ENCODE measurements at places on chromosomes 7 and 10.

DNA sequence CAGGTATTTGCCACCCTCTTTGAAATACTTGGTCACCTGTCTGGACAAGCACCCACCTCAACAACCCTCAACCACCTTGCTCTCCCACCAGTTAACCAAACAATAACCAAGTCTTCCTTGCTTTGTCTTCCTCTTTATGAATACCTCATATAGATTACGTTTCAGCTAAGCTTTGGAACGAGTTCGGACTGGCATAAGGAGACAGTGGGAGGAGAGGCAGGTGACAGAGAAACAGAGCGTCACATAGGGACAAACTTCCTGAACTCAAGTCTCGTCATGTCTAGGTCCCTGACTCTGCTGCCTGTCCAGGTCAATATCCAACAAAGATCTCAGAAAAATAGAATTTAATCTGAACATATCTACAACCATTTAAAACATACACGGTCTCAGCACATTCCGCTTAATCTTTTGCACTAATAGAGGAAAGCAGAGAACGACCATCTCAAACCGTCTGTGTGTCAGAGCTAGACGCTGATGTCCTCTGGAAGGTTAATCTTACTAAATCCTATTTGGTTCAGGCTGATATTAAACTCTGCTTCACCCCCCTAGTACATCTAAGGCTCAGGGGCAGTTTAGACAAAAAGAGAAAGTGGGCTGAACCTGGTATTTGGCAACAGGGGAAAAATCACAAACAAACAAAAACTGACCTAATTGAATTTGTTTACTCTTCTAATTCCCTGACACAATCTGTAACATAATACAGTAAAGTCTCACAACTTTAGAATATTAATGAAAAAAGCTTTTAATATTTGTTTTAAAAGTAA, 26.4 kb upstream of the SVOPL start:
- DNase-seq: no peak

- no peak for DNase-seq
These were observed 78.1 kb upstream of the STRIP2 start for GRCh38 chr7:129356176-129356575.

DNA sequence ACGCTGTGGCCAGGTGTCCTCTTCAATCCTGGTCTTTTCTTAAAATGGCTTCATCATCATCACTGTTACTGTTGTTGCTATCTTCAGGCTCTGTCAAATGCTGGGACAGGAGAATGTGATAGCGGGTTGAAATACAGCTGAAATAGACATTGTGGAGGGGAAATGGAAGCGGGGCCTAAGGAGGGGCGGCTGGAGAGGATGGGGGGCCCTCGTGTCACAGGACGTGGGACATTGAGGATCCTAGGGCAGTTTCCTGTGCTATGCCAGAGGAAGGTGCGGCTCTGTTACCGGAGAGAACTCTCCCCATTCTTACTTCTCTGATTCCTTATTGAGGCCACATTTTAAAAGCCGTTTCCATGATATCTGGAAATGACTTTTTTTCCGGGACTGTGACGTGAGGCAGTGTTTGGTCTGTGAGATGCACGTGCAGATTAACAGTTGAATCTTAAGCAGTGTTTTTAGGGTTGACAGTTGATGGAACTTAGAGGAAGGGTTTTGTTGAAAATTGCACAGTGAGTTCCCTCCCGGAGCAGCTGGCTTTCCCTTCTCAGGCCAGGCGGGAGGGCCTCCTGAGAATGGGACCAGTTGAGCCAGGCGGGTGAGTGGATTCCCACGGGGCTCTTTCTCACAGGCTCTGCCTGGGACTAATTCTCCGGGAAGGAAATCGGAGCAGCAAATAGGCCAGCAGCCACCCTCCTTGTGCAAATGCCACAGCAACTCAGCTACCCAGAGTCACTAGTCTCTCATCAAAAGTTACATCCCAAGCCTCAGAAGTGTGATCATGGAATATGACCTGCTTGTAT, 125.2 kb downstream of the TACC2 start:
- no peak for DNase-seq

DNA sequence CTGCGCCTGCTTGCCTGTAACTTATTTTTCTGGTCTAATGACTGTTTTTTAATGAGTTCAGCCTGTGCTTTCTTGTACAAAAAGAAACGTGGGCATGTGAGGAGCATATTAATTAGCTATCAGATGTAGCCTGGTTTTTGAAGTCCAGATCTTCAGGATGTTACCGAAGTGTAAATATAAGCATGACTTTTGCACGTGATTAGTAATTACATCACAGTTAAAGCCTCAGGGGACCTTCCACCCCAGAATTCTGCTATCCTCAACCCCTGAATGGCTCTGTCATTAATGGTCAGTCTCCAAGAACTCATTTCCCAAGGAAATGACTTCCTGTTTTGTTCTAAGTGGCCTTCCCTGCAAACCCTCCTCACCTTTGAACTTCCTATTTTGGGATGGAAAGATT, 2.1 kb upstream of the PRXL2A start:
- no peak for DNase-seq

DNA sequence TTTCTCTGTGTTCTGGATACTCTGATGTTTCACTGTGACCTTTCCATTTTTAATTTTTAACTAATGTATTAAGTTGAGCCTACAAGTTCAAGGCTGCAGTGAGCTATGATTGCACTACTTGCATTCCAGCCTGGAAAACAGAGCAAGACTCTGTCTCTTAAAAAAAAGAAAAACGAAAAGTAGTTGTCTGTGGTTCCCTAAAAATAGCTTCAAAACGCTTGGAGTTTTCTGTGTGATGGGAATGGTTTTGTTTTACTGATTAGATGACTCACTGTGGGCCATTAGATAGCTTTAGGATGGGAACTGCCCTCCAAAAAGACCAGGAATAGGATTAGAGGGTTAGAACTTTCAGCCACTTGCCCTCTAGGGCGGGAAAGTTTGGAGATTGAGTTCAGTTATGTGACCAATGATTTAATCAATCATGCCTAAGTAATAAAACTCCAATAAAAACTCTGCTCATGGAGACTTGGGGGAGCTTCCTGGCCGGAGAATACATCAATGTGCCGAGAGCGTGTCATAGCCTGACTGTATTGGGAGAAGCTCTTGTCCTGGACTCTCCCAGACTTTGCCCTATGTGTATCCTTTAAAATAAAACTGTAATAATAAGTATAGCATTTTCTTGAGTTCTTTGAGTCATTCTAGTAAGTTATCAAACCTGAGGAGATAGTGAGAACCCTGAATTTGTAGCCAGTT, 147.1 kb downstream of the LYZL1 start:
- peak; percentile 47 for DNase-seq

GRCh38 chr10:2137549-2138174, 400.3 kb upstream of the ADARB2 start:
- DNase-seq: no peak

GRCh38 chr10:75013522-75013921, 97.9 kb upstream of the SAMD8 start:
- no peak for DNase-seq

DNA sequence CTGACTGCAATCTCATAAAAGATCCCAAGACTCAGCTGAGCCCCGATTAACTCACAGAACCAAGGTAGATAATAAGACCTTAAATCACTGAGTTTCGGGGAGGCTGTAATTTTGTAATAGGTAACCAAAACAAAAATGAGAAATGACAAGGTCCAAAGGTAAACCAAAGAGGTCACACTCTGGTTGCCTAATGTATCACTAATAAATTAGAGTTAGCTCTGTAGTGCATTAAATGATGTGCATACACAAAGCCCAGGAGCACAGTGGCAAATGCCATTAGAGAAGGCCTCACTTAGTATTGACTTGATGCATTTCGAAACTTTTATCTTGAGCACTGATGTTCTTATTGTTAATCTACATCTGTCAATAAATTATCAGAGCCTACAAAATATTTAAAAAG, 237.7 kb upstream of the CCDC6 start:
- DNase-seq: no peak

DNA sequence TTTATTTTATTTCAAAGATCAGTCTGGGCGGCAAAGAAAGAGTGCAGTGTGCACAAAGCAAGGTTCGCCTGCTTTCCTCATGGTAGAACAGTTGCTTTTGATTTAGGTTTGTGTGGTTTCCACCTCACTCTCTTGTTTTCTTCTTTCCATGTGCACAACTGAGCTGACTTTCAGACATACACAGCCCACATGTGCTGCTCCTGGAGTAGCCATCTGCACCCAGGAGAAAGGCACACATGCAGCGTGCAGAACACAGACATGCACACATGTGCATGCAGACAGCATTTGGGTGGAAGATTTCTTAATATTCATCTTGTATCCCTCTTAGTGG, 302.1 kb downstream of the FZD1 start:
- DNase-seq: no peak

GRCh38 chr10:16867556-16867955, 50.3 kb upstream of the RSU1 start:
- DNase-seq: peak; percentile 73

GRCh38 chr7:18637516-18637915, 142.0 kb downstream of the HDAC9 start:
- DNase-seq: no peak

DNA sequence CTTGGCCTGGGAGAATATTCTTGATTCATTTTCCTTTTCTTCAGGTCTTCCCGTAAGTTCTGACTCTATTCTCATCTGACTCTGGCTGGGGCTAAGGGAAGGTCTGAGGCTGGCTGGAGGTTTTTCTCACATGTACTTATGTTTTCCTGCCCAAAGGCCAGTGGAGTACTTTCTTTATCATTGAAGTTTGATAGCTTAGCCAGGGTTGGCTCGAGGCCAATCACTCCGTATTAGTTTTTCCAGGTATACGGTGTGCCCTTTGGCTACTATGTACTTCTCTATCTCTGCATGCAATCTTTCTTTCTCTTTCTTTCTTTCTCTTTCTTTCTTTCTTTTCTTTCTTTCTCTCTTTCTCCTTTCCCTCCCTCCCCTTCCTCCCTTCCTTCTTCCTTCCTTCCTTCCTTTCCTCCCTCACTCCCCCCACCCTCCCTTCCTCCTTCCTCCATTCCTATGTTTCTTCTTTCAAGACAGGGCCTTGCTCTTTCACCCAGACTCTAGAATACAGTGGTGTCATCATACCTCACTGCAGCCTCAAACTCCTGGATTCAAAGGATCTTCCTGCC, 26.8 kb upstream of the VKORC1L1 start:
- DNase-seq: no peak

DNA sequence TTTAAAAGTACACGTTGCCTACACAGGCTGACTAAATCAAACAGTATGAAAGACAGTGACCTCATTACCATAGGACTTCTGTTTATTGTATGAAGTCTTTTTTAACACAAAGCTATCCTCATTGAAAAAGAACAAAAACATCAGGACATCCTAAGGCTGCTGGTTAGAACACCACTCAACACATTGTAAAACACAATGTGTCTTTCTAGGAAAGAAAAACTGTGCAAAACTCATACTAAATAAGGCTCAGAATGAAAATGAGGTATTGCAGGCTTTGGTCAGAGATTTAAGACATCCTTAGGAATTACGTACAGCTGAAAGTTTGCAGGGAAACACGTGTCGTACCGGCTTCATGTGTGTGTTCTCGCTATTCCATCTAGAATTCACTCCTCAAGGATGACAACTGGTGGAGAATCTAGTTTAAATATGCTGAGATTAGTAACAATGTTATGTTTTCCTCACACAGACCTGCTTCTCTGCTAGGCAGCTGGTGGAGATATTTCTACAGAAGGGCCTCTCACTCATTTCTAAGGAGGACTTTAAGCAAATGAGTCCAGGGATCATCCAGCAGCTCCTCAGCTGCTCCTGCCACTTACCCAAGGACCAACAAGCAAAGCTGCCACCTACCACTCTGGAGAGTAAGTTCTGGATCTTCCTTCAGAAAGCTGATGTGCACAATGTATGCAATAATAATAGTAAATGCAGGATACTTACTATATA, 29.3 kb downstream of the SLC39A12 start:
- no peak for DNase-seq

Data from GM04503 (cell line).